ENCODE measurements at places on chromosomes 12 and 14. TPM values are rescaled to one million over a fixed set of nuclear protein-coding genes. Genes with fewer than 3 reads are reported as not detected.

The KIF26A gene
- total RNA-seq = 7.1 TPM

The CEP128 gene
- total RNA-seq = 3.5 TPM

The LRP1 gene
- total RNA-seq = 136 TPM

The SVOP gene
- total RNA-seq = 2.6 TPM

Data from adrenal gland (tissue), 19 donors.